Fibroblast of lung (primary cell): ENCODE measurements at places on chromosomes 4 and X. TPM values are rescaled to one million over a fixed set of nuclear protein-coding genes. Genes with fewer than 3 reads are reported as not detected.

The ANAPC10 gene
- 27.2 and 28.1 TPM in 2 replicates for total RNA-seq

The PTTG2 gene
- total RNA-seq: not detected in 2 replicates

The UXT gene
- 111 and 143 TPM in 2 replicates for total RNA-seq

- H3K27me3 ChIP-seq: no peaks in the 10 kb centered on the region
- no peak for DNase-seq
- no peak overlapping the region for H3K4me3 ChIP-seq
- no peaks in the 10 kb centered on the region for H3K36me3 ChIP-seq
- H3K4me1 ChIP-seq: no peaks in the 10 kb centered on the region
These were observed 19.5 kb upstream of the PACRGL start for GRCh38 chr4:20680736-20681135.

- no peak overlapping the region for H3K4me3 ChIP-seq
- H3K27me3 ChIP-seq: no peaks in the 10 kb centered on the region
- no peaks in the 10 kb centered on the region for H3K4me1 ChIP-seq
- no peak overlapping the region for H3K27ac ChIP-seq
- no peaks in the 10 kb centered on the region for H3K36me3 ChIP-seq
- DNase-seq: no peak
These were observed 39.0 kb downstream of the DDX60 start for GRCh38 chr4:168279556-168279955.

DNA sequence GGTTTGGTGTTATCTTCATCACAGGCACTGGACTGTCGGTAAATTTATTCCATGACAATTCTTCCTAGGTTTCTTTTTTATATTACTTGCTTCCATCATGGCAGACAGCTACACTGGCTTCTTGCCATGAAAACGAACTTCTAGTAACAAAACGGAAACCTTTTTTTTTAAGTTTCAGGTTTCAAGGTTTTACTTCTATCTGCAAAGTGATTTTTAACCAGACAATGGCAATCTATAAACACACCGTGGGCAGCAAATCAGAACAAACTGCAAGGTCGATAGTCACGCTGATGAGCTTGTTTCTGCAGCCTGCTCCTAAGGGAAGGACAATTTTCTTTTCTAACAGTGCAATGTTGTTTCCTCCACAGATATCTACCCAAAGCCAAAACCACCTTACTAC, 29.9 kb downstream of the XG start:
- no peak overlapping the region for H3K27ac ChIP-seq
- no peaks in the 10 kb centered on the region for H3K36me3 ChIP-seq
- no peak for DNase-seq

DNA sequence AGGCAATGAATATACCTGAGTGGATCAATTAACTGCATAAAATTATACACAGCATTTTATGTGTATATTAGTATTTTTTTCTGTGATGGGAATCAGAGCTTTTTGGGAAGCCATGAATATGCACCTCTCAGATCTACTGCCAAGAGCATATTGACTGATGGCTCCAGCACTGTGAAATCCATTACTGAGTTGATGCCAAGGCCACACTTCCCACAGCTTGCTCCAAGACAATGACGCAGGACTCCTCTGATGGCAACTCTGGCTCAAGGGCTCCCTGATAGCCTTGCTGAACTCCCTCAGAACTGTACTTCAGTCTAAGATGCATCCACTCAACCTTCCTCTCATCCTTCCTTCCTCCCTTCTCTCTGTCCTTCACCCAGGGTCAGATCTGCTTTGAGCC, 82.7 kb downstream of the OTC start:
- no peak overlapping the region for H3K4me3 ChIP-seq
- H3K36me3 ChIP-seq: no peaks in the 10 kb centered on the region
- H3K27ac ChIP-seq: no peak overlapping the region
- DNase-seq: no peak
- H3K27me3 ChIP-seq: no peaks in the 10 kb centered on the region
